ENCODE measurements at places on chromosomes 3 and 15. TPM values are rescaled to one million over a fixed set of nuclear protein-coding genes. Genes with fewer than 3 reads are reported as not detected.

DNA sequence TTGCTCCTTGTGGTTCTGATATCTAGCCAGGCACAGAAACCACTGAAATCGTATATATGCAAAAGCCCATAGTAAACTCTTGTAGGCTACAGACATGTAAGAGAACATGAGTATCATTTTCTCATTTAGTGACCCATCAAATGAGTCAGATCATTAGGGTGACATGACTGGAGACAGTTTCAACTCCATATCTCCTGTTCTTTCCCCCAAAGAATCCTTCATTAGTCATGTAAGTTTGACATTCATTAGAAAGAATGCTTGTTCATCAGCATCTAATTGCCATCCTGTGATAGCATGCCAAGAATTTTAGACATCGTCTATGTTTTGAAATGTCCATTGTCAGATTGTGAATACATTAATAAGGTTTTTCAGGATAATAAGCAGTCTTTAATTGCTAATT lies 264.9 kb upstream of the TPM1 start:
- DNase-seq, result no peak
- no peaks in the 10 kb centered on the region for H3K36me3 ChIP-seq
- H3K27ac ChIP-seq, result no peak overlapping the region
- peaks cover 4% of the 10 kb centered on the region for H3K4me1 ChIP-seq
- H3K4me3 ChIP-seq, result no peak overlapping the region

GRCh38 chr3:56291244-56291680 lies 177.0 kb downstream of the ERC2 start:
- no peak overlapping the region for H3K27ac ChIP-seq
- no peak overlapping the region for H3K4me3 ChIP-seq
- H3K36me3 ChIP-seq, result no peaks in the 10 kb centered on the region
- no peaks in the 10 kb centered on the region for H3K4me1 ChIP-seq
- H3K27me3 ChIP-seq, result no peaks in the 10 kb centered on the region

DNA sequence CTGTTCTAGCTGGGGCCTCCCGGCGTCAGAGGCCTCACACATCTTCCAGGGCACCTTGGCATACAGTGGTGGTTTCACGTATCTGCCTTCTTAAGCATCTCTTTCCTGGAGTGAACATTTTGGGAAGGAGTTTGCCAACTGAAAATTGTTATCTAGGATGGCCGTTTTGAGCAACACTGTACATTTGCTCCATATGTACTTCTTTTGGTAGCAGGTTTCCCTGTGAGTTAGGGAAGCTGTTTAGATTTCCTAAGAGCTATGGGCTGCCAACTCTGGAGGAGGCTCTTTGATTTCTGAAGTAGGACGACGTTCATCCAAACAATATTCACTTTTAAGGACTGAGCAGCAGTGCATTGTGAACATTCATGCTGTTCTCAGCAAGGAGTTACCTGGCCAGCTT lies 665.9 kb downstream of the SQOR start:
- no peak for DNase-seq
- no peaks in the 10 kb centered on the region for H3K36me3 ChIP-seq
- no peak overlapping the region for H3K27ac ChIP-seq
- H3K4me1 ChIP-seq, result no peaks in the 10 kb centered on the region

GRCh38 chr3:115932807-115933206 lies 309.5 kb downstream of the GAP43 start:
- no peaks in the 10 kb centered on the region for H3K36me3 ChIP-seq
- H3K4me3 ChIP-seq, result no peak overlapping the region
- no peak overlapping the region for H3K27ac ChIP-seq
- no peaks in the 10 kb centered on the region for H3K27me3 ChIP-seq
- no peaks in the 10 kb centered on the region for H3K4me1 ChIP-seq
- no peak for DNase-seq

DNA sequence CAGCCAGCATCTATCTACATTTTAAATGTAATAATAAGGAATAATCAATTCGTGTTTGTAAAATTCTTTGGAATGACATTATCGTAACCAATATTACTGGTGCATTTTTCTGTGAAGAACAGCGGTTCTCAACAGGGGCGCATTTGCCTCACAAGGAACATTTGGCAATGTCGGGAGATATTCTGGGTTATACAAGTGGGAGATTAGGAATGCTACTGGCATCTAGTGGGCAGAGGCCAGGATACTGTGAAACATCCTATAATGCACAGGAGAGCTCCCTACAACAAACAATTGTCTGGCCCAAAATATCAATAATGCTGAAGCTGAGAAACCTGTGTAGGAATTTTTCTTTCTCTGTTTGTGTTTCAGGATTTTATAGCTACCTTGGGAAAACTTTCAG lies 25.0 kb downstream of the ACP3 start:
- H3K4me1 ChIP-seq, result no peaks in the 10 kb centered on the region
- no peak overlapping the region for H3K4me3 ChIP-seq
- H3K27me3 ChIP-seq, result no peaks in the 10 kb centered on the region
- DNase-seq, result no peak
- no peaks in the 10 kb centered on the region for H3K36me3 ChIP-seq

SNX1 gene
- 64.0 TPM for total RNA-seq

CCDC54 gene
- not detected for total RNA-seq

RBP2 gene
- not detected for total RNA-seq

P4HTM gene
- 90.6 TPM for total RNA-seq

MNS1 gene
- 0.96 TPM for total RNA-seq

All from transverse colon (tissue), 4 donors.